ENCODE measurements at places on chromosomes 12 and 14. TPM values are rescaled to one million over a fixed set of nuclear protein-coding genes. Genes with fewer than 3 reads are reported as not detected.

Gene PTCSC3
- total RNA-seq: not detected

- no peaks in the 10 kb centered on the region for H3K36me3 ChIP-seq
- no peaks in the 10 kb centered on the region for H3K27me3 ChIP-seq
- H3K4me3 ChIP-seq: no peak overlapping the region
- no peaks in the 10 kb centered on the region for H3K4me1 ChIP-seq
- no peak for DNase-seq
Observed at GRCh38 chr14:67733616-67734015, 31.9 kb downstream of the RDH12 start.

Gene TNFAIP2
- 33.5 TPM for total RNA-seq

Gene RDH16
- 1.1 TPM for total RNA-seq

Gene GPRC5D
- not detected for total RNA-seq

- DNase-seq: no peak
- H3K27me3 ChIP-seq: no peaks in the 10 kb centered on the region
- H3K4me1 ChIP-seq: no peaks in the 10 kb centered on the region
- H3K4me3 ChIP-seq: no peak overlapping the region
- H3K27ac ChIP-seq: no peak overlapping the region
- H3K36me3 ChIP-seq: no peaks in the 10 kb centered on the region
Observed at GRCh38 chr12:15834575-15834974, 45.4 kb upstream of the EPS8 start.

Gene GPR65
- total RNA-seq: 1.4 TPM

DNA sequence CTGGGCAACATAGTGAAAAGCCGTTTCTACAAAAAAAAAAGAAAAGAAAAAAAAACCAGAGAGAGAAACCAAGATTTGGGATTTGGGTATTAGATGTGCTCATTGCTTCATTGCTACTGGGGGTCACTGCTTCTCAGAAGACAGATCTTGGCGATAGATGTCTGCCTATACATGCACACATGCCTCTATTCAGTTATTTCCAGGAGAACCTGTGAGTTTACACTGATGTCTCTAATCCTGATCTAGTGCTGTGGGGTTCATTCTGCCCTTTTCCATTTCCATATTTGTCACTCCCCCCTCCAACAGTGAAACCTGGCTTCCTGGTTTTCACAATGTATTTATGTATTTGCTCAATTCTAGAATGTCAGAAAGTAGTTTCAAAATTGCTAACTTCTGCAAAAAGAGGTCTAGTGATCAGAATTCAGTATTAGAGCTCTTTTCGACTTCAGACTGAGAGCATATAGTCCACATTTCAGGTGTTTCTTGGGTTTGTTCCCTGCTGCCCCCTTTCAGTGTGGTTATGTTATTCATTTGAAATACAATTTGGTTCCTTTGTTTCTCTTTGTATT lies 111.0 kb downstream of the SLC25A47 start:
- H3K4me1 ChIP-seq: no peaks in the 10 kb centered on the region
- H3K4me3 ChIP-seq: no peak overlapping the region
- H3K36me3 ChIP-seq: no peaks in the 10 kb centered on the region
- DNase-seq: no peak

GRCh38 chr14:50060871-50061663 lies 55.3 kb downstream of the VCPKMT start:
- peak; percentile 86 for DNase-seq
- no peaks in the 10 kb centered on the region for H3K27me3 ChIP-seq
- H3K4me1 ChIP-seq: peaks cover 27% of the 10 kb centered on the region
- no peak overlapping the region for H3K4me3 ChIP-seq
- H3K36me3 ChIP-seq: no peaks in the 10 kb centered on the region

DNA sequence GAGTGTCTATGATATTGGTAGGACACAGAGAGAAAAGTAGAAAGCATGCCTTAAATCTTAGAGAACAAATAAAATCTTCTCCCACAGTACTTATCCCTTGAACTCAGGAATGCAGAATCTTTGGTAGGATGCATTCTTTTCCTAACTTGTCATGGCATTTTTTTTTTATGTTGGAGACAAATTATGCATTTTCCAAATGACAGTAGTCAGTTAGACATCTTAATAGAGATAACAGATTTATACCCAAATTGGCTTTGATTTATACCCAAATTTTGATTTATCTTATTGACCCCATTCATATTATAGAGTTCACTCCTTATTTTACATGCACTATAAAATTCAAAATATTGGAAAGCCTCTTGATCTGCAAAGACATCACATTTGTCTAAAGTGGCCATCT lies 132.9 kb downstream of the CNTN1 start:
- no peak overlapping the region for H3K27ac ChIP-seq
- H3K27me3 ChIP-seq: no peaks in the 10 kb centered on the region
- DNase-seq: no peak
- H3K4me1 ChIP-seq: no peaks in the 10 kb centered on the region

GRCh38 chr14:22844221-22845102 lies 8.1 kb downstream of the MMP14 start:
- peak overlapping the region; percentile 98 for H3K27ac ChIP-seq
- H3K4me3 ChIP-seq: no peak overlapping the region
- peaks cover 74% of the 10 kb centered on the region for H3K4me1 ChIP-seq
- H3K27me3 ChIP-seq: no peaks in the 10 kb centered on the region

Gene PRH2
- total RNA-seq: not detected

GRCh38 chr12:127810041-127810440 lies 456.9 kb upstream of the TMEM132C start:
- H3K27me3 ChIP-seq: no peaks in the 10 kb centered on the region
- peaks cover 6% of the 10 kb centered on the region for H3K4me1 ChIP-seq
- no peak overlapping the region for H3K27ac ChIP-seq
- no peaks in the 10 kb centered on the region for H3K36me3 ChIP-seq
- no peak for DNase-seq
- no peak overlapping the region for H3K4me3 ChIP-seq

Gene IFNG-AS1
- total RNA-seq: not detected

- H3K4me1 ChIP-seq: no peaks in the 10 kb centered on the region
- no peaks in the 10 kb centered on the region for H3K27me3 ChIP-seq
- DNase-seq: no peak
- no peak overlapping the region for H3K27ac ChIP-seq
- H3K36me3 ChIP-seq: no peaks in the 10 kb centered on the region
- H3K4me3 ChIP-seq: no peak overlapping the region
Observed at GRCh38 chr12:44126806-44127205, 290.9 kb downstream of the TMEM117 start.

Gene DPPA3
- total RNA-seq: not detected

DNA sequence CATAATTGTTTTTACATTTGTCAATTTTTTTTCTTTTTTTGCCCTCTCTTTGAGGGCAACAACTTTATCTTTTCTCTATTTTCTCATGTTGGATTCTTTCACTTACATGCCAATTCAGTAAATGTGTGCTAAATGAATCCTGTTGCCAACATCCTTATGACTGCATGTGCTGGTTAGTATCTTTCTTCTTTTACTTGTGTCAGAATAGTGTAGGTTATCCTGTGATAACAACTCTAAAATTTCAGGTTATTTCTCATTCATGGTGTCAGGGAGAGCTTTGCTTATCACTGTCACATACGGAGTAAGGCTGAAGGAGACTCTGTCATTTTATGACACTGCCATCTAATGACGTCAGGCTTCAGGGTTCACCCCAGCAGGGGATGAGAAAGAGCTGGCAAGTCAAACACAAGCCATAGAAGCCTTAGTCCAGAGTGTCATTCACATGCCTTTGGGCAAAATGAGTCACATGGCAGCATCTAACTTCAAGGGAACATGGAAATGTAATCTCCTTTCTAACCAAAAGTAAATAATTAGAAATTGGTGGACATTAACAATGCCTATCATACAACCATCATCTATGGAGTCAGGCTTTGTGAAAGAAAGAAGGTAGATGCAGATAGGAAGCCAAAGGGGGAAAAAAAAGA lies 242.5 kb upstream of the ATP2B1 start:
- H3K36me3 ChIP-seq: no peaks in the 10 kb centered on the region
- H3K27me3 ChIP-seq: no peaks in the 10 kb centered on the region
- no peak for DNase-seq
- no peak overlapping the region for H3K27ac ChIP-seq

DNA sequence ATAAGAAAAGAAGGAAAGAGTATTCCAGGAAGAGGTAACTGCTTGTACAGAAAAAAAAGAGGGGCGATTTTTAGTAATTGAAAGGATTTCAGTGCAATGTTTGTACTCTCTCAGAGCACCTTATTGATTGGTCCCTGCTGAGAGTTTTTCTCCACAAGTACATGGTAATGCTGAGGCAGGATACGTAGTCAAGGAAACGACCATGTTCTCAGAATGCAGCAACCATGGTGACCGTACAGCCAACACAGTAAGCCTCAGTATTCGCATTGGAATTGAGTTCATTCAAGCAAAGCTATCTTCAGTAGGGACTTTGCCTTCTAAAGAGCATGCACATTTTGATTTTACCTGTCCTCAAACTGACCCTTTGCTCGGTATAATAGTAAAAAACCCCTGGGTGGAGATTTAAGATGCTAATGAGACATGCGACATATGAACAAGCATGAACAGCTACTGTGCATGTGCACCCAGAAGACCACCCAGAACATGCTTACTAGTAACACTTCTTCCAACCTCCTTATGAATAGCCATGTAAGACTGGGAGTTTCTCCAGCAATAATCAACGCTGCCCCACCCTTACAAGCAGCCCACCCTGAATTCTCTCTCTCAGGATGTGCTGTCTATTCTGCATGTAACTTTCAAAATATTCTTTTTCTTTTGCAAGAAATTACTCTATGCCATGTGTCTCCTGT lies 6.2 kb upstream of the SLC41A2 start:
- H3K4me3 ChIP-seq: no peak overlapping the region
- no peak for DNase-seq
- peaks cover 2% of the 10 kb centered on the region for H3K4me1 ChIP-seq
- no peak overlapping the region for H3K27ac ChIP-seq

- H3K36me3 ChIP-seq: no peaks in the 10 kb centered on the region
- DNase-seq: no peak
- no peaks in the 10 kb centered on the region for H3K4me1 ChIP-seq
- peak overlapping the region; percentile 91 for H3K27ac ChIP-seq
- H3K4me3 ChIP-seq: peak overlapping the region; percentile 69
Observed at GRCh38 chr12:79691511-79692248, 916 bp upstream of the PAWR start.

DNA sequence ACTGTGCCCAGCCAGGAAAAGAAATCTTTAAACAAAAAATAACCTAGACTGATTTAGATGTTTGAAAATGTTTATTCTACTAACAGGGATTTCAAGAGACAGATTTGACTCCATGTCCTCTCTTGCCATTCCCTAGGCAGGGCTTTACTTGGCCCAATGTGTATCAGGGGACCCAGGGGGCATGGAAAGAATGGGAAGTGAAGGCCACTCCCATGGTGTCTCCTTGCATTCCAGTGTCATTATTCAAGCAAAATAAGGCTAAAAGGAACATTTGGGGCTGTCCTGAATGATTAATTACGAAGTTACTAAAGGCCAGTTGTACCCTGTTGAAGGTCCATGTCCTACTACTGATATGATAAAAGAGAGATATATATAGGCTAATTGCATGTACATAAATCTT lies 151.9 kb upstream of the ATF7IP start:
- no peak for DNase-seq
- H3K27me3 ChIP-seq: no peaks in the 10 kb centered on the region
- H3K4me3 ChIP-seq: no peak overlapping the region
- no peak overlapping the region for H3K27ac ChIP-seq
- no peaks in the 10 kb centered on the region for H3K36me3 ChIP-seq

- peaks cover 10% of the 10 kb centered on the region for H3K4me1 ChIP-seq
- no peak overlapping the region for H3K4me3 ChIP-seq
- peak overlapping the region; percentile 55 for H3K27ac ChIP-seq
- H3K36me3 ChIP-seq: peaks cover 9% of the 10 kb centered on the region
- no peaks in the 10 kb centered on the region for H3K27me3 ChIP-seq
Observed at GRCh38 chr12:122864894-122865253, 29.6 kb downstream of the HIP1R start.

- DNase-seq: peak; percentile 90
- H3K4me1 ChIP-seq: peaks cover 49% of the 10 kb centered on the region
- H3K4me3 ChIP-seq: no peak overlapping the region
- H3K27ac ChIP-seq: peak overlapping the region; percentile 59
- no peaks in the 10 kb centered on the region for H3K36me3 ChIP-seq
Observed at GRCh38 chr14:90513161-90514014, 116.6 kb downstream of the CALM1 start.

DNA sequence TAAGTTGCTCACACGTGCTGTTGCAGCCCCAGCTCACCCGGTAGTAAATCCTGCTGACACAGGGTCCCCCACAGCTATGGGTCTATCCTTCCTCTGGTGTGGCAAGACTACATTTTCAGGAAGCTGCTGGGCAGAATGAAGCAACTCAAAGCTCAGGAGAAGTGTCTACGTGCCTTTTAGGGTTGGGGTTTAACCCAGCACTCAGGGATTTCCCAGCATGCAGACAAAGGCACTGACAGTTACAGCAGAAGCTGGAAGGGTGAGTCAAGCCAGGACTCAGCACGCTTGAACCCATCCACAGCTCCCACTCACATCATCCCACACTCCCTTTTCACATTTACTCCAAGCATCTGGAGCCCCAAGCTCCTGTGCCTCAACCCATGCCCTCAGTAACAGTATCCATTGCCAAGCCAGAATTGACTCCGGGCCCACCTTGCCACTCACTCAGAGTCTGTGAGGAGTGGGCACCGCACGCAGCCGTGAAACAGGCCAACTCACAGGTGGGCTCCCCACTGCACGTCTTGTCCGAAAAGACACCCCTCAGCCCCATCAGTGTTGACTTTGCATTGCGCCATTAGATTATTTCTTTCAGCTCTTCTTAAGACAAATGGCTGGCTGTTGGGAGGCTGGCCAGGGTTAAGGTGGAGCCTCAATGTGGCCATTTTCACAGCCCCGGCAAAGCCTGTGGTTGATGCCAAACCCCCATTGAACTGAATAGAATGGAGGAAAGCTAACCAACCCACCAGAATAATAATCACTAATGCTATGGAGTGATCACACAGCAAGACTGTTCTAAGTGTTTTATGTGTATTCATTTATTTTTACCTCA lies 59.6 kb downstream of the ZFP36L1 start:
- DNase-seq: no peak
- H3K36me3 ChIP-seq: no peaks in the 10 kb centered on the region
- H3K4me3 ChIP-seq: no peak overlapping the region
- H3K27ac ChIP-seq: peak overlapping the region; percentile 12
- H3K27me3 ChIP-seq: no peaks in the 10 kb centered on the region
- peaks cover 21% of the 10 kb centered on the region for H3K4me1 ChIP-seq

Gene TMEM63C
- total RNA-seq: 1.1 TPM

Gene RPGRIP1
- total RNA-seq: not detected

GRCh38 chr14:56027916-56028712 lies 90.1 kb upstream of the PELI2 start:
- H3K4me3 ChIP-seq: no peak overlapping the region
- no peak overlapping the region for H3K27ac ChIP-seq
- no peaks in the 10 kb centered on the region for H3K27me3 ChIP-seq
- H3K4me1 ChIP-seq: peaks cover 17% of the 10 kb centered on the region
- DNase-seq: no peak

GRCh38 chr14:49865431-49865859 lies 12.9 kb upstream of the NEMF start:
- H3K4me1 ChIP-seq: peaks cover 3% of the 10 kb centered on the region
- H3K36me3 ChIP-seq: no peaks in the 10 kb centered on the region
- peak overlapping the region; percentile 97 for H3K27ac ChIP-seq
- H3K4me3 ChIP-seq: no peak overlapping the region

- no peaks in the 10 kb centered on the region for H3K36me3 ChIP-seq
- H3K27me3 ChIP-seq: no peaks in the 10 kb centered on the region
- H3K4me3 ChIP-seq: no peak overlapping the region
- DNase-seq: no peak
- H3K4me1 ChIP-seq: peaks cover 6% of the 10 kb centered on the region
- H3K27ac ChIP-seq: no peak overlapping the region
Observed at GRCh38 chr12:46455648-46456352, 83.2 kb upstream of the SLC38A2 start.

Gene EFS
- 12.6 TPM for total RNA-seq

All from sigmoid colon (tissue), 7 donors.